ENCODE measurements at places on chromosomes 2 and 18. TPM values are rescaled to one million over a fixed set of nuclear protein-coding genes. Genes with fewer than 3 reads are reported as not detected.

Gene C2orf78
- not detected for polyA plus RNA-seq

DNA sequence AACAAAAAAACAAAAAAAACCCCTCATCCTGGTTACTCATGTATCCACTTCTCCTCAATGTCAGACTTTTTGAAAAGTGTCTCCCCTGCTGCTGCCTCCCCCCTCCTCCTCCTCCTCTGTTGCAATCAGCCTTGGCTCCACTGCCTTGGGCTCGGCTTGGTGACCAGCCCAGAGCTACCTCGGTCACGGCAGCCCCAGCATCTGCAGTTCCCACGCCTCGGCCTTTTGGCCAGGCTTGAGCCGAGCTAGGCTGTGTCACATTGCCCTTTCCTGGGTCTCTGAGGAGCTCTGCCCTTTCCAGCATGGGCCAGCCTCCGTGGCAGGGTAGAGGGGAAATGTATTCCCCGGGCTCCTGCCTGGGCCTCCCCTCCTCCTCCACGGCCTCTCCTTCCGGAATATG, 22.7 kb upstream of the INHBB start:
- no peak for DNase-seq

DNA sequence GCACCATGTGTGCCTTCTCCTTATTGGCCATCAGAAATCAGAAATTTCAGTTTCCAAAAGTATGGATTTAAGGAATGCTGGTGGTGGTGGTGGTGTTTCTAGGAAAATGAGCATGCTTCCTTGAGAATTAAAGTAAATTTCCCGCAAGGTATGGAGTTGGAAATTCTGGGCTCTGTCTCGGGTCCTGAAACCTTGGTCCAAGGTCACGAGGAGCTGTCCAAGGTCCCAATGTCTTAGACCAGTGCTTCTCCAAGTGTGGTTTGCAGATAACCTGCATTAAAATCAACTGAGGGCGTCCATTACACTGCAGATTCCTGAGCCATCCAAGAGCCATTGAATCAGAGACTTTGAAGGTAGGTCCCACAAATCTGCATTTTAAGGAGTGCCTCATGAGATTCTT, 210.9 kb upstream of the PKDCC start:
- peak; percentile 83 for DNase-seq

Gene RPRM
- 3.2 TPM for polyA plus RNA-seq

Gene SPDYA
- 3.9 TPM for polyA plus RNA-seq

Gene NPHP1
- 22.9 TPM for polyA plus RNA-seq

GRCh38 chr2:162385536-162385935, 41.6 kb downstream of the GCA start:
- DNase-seq = no peak

DNA sequence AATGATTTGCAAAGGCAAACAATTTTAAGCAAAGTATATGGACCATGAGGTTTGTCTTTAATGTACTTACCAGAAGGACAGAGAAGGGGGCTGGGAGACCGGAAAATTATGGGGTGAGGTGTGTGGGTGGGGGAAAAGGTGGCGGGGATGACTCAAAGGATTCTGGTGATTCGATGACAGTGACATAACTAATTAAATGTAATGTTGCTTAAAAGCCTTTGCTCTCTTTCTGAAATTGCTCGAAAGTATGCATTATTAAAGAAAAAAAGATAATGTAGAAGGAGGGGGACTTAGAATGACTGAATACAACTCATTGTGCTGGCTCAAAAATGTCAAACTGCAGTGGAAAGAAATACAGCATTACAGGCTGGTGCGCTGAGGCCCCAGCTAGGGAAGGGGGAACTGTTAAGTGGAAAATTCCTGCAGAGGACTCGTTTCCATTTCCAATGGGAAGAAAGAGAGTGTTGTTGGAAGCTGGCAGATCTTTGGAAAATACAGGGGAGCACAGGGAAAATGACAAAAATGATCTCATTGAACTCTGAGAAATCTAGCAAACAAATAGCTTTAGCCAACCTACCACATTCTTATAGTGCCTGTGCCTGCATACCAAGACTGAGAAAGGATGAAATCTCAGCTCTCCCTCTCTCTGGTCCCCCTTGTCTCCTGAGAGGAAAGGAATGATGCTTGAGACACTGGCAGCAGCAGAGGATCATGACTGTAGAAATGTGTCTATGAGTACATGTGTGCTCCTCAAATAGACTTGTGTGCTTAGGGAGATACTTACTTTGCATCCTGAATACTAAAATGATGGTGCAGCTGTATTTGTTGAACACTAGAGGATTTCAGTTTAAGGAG, 632.4 kb downstream of the NYAP2 start:
- peak; percentile 26 for DNase-seq

Gene CMPK2
- 4.0 TPM for polyA plus RNA-seq

DNA sequence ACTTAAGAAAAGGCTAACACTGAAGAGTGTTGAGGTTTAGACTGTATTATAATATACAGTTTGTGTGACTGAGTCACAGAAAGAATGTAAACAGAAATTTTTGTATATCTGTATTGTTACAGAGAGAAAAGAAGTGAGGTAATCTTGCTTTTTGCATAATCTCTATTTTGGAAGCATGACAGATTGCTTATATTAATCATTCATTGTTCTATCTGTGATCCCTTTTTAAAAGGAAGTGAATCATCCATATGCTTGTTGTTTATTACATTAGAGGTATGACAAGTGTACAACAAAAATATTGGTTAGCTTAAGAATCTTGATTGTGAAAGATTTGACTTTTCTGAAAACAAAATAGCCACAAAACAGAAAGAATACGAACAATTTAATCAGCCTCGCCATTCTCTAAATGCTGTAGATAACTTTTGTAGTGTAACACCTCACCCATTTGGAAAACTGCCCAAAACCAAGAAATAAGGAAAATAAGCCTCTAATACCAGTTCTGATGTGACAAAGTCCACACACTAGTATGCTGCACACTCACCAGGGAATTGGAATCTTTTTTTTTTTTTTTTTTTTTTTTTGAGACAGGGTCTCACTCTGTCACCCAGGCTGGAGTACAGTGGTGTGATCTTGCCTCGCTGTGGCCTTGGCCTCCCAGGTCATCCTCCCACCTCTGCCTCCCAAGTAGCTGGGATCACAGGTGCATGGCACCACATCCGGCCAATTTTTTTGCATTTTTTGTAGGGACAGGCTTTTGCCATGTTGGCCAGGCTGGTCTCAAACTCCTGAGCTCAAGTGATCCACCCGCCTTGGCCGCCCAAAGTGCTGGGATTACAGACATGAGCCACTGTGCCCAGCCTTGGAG, 91.5 kb upstream of the LPIN2 start:
- no peak for DNase-seq

All from left kidney (tissue), 8 donors.